ENCODE measurements at places on chromosomes 2 and 18.

DNA sequence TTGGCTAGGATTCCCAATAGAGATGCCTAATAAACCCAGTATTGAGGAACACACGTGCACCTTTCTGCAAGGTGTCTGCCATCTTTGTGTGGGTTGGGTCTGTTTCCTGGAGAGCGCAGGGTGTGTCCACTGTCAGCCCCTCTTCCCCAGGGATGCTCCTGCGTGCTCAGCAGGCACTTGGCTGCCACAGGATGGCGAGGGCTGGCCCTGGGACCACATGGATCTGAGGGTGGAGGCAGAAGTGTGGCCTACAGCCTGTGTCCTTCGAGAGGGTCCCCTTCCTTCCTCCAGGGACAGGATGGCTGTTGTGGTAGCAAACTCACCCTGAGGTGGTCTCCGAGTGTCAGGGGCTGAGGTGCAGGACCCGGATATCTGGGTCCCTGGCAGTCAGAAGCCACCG lies 78.0 kb upstream of the PXDN start:
- DNase-seq = no peak

DNA sequence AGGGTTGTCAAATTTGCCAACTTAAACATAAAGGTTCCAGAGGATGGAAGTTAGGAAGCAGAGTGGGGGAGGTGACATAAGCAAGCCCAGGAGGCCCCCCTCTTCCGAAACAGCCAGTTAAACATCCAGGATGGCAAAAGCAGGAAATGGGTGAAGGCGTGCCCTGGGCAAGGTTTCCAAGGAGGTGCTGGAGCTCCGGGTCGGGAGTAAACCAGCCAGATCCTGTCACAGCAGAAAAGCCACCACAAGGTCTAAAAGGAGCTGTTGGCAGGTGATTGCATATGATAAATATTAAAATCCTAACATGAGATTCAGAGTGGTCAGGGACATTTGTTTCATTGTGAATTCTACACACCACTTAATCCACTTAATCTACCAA lies 572.2 kb upstream of the SALL3 start:
- no peak for DNase-seq

DNA sequence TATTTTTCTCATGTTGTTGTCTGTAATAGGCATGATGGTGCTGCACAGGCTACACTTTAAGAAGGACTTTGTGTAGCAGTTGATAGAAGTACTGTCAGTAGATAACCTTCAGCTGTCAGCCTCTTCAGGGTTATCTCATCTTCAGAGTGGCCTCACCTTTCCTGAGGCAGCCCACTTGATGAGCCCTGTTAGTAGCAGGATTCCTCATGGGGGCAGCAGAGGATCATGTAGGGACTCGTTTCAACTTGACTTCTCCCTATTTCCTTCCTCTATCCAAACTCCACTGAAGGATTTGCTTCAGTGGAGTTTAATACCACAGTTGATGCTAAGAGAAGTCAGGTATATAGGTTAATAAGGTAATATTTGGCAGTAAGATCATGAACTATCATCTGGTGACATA lies 530.3 kb upstream of the FSIP2 start:
- DNase-seq = no peak

DNA sequence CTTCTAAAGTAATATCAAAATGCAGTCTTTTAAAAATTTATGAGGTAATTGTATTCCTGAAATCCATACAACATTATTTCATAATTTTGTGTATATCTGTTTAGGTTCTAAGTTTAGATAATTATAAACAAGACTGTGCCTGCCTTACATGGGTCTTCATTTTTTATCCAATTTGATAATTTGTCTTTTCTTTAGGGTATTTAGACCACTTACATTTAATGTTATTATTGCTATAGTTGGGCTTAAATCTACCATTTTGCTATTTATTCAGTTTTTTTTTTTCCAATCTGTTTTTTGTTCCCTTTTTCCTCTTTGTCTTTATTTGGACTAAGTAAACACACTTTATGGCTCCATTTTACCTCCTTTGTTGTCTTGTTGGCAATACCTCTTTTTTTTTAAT lies 312.5 kb upstream of the MEX3C start:
- no peak for DNase-seq

DNA sequence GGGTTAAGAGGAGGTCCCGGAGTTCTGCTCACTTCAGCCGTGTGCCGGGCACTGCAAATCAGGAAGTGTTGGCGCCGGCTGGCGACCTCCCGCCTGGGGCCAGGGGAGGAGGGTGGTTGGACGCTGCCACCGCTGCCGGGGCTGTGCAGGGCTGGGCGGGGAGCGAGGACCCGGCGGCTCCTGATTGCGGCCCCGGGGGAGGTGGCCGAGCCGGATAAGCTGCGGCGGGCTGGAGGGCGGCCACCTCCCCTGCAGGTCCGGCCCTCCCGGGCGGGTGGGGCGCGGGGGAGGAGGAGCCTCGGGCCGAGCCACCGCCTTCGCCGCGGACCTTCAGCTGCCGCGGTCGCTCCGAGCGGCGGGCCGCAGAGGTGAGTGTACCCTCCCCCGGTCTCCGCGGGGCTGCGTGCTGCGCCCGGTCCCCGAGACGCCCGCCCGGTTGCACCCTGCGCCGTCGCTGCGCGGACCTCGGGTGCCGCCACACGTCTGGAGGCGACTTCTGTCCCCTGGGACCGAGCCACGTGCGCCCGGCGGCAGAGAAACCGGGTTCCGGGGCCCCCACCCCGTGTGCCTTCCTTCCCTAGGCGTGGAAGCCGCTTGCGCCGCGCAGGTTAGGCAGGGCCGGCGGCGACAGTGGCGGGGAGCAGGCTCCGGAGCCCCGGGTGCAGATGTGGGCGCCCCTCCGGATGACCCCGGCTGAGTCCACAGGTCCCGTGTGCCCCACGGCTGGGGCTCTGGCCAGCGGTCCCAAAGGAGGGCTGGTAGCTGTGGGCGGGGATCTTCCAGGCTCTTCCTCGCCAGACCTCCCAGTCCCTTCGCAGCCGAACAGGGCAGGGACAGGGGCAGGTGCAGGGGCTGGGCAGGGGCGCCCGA lies at the start of gene STEAP3:
TSS of gene STEAP3 (plus strand) at position 314 of the 870 bp plus-strand sequence. CDS start 7,179 bp downstream, outside the sequence.
- no peak for DNase-seq

DNA sequence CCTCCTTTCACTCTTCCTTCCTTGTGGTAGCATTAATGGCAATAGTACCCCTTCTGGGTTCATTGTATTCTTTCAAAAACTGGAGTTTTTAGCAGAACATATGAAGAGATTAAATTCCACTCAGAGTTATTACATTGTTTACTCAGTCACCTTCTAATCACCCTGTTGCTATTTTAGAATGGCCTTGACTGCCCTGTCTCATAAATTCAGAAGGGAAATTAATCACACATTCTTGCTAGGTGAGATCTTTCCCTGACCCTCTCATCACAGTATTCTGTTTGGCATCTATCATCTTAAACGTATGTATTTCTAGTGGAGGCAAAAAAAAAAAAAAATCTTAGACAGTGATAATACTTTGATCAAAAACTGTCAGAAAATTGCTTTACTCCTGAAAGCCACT lies 760.4 kb downstream of the ADCYAP1 start:
- DNase-seq = no peak

DNA sequence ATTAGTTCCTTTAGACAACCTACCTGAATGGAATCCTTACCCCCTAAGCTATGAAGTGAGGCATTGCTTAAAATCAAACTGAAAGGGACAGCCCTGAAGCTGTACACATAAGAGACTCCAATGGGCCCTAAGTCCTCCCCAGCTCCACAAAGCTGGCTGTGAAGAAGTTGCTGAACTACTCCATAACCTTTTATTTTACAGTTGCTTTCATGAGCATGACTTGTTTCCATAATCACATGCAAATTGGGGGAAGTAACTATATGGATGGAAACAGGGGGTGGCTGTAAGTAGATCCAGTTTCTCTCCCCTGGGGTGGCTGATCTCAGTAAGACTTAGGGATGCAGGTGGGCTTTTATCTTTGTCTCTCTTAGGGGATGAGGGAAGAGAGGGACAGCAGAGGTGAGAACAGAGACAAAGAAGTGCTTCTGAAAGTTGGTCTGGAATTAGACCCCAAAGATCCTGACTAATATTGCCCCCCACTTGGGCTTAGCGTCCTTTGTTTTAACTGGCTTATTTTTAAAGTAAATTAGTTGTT lies 5.5 kb downstream of the FZD5 start:
- no peak for DNase-seq

GRCh38 chr2:196153480-196153879 lies 17.9 kb downstream of the STK17B start:
- DNase-seq = no peak

DNA sequence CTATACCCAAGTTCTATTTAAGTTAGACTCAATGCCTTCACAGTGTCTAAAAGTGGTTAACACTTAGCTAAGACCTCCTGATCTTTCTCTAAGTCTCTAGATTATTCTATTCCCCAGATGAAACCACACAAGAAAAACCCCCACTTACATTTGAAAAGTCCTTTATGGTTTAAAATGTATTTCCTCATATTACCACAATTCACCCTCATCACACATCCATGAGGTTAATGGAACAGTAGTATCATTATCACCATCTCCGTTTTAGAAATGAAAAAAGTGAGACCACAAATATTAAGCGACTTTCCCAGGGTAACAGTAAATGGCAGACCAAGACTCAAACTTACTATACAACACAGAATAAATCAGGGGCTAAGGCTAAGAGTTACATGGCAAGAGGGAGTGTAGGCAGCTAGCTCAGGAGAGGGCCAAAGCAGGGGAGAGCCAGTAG lies 28.6 kb downstream of the EPG5 start:
- peak; percentile 60 for DNase-seq
